ENCODE measurements at places on chromosomes 5 and 9.

DNA sequence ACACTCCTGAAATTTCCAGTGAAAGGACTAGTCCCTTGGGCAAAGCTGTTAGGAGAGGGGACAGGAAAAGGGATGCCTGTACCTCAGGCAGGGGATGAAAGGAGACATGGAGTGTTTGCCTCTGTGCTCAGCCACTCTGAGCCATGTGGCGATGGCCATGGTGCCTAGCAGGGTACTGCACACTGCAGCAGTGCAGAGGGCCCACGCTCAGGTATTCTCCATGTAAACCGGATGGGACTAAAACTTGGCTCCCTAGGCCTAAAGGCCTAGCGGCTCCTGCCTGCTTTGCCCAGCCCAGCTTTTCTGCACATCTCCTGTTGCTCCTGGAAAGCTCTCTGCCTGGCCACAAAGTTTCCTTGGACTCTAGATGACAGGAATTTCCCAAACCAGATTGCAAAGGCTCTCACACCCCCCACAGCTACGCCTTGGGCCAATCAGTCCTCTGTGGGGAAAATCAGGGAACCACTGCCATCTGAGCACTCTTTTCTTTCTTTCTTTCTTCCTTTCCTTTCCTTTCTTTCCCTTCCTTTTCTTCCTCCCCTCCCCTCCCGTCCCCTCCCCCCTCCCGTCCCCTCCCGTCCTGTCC, 44.3 kb downstream of the HABP4 start:
- DNase-seq: no peak

DNA sequence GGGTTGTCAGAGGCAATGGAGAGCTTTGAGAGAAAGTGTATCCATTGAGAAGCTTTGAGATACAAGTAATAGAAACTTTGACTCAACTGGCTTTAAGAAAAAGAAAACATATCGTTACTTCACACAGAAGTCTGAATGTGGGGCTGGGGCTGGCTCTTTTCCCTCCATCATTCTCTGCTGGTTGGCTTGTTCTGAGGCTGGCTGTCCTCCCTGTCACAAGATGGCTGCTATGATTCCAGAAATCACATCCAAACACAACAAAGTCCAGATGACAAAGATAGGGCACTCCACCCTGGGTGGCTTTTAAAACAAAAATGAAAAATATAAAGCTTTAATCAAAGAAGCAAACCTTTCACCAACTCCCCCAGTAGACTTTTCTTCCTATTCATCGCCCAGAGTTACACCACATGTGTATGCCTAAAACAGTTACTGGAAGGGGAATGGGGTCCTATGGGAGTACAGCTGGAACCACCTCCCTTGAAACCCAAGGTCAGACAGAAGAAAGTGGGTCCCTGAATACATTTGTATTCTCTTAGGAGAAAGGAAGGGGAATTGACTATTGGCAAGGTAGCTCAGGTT, 284.3 kb downstream of the GAS1 start:
- no peak for DNase-seq

DNA sequence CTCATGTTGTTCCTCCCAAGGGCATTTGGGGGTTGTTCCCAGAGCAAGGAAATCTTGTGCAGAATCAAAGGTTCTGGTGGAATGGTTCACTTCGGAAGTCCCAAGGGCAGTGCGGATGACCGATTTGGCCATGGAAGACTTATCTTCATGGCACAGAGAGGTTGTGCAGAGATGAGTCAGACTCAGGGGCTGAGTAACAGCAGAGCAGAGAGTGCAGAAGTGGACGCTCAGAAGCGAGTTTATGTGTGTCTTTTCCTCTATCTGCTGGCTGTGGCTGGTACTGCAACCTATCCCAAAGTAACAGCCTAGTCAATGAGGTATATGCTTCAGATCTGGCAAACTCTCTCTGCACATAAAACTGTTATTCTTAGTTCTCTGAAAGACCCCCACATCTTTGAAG, 118.1 kb downstream of the DPYSL3 start:
- no peak for DNase-seq

DNA sequence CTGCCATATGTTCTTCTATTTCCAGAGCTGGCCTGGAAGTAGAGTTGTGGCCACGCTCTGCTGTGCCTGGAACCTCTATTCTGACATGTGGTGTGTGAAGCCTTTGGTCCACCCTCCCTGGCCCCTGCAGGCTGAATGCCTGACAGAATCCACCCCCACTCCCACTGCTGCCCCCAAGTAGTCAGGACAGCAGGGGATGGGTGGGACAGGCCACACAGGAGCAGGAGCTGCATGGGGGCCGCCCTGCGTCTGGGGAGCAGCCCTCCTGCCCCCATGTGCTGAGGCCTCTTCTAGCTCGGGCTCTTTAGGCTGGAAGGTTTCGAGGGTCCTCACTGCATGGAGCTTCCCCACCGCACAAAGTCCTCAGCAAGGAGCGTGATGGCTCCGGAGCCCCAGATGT, 32.6 kb upstream of the IRX4 start:
- no peak for DNase-seq

DNA sequence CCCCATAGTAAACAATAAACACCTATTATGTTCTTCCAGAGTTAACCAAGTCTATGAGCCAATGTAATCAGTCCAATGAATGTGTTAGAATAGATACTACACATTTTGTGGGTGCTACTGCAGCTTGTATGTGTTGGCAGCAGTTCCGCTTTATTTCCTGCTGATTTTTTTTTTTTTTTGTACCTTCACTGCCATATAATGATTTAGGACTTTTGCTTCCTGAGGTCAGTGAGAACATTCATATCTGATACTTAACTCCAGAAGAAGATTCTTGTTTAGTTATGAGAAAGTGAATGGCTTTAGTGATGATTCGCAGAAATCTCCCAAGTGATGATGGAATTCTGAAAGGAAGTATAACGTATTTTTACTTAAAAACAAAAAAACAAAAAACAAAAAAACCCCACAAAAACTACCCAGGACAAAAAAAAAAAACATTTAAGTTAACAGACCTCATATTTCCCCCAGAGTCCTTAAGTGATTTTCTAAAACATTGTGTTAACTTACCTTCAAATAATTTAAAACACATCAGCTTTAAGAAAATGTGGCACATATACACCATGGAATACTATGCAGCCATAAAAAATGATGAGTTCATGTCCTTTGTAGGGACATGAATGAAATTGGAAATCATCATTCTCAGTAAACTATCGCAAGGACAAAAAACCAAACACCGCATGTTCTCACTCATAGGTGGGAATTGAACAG, 24.7 kb upstream of the LMNB1 start:
- no peak for DNase-seq

DNA sequence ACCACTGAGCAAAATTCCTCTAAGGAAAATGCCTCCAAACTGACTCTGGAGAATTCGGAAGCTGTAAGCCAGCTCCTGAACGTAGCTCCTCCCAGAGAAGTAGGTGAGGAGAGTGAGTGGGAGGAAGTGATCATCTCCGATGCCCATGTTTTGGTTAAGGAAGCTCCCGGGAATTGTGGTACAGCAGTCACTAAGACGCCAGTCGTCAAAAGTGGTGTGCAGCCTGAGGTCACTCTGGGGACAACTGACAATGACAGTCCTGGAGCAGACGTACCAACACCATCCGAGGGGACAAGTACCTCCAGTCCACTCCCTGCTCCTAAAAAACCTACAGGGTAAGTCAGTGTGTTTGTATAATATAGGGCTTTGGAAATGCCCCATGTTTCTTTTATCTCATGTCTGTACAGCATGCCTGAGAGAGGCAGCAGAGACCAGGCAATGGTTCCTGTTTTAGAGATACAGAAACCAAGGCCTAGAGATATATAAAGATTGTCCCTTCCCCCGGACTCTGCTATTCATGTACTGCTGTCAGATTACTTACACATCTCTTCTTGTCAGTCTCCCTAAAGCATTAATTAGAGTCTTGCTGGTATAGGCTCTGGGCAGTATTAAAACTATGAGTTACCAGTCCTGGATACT, 23.9 kb downstream of the HMGXB3 start:
- no peak for DNase-seq

DNA sequence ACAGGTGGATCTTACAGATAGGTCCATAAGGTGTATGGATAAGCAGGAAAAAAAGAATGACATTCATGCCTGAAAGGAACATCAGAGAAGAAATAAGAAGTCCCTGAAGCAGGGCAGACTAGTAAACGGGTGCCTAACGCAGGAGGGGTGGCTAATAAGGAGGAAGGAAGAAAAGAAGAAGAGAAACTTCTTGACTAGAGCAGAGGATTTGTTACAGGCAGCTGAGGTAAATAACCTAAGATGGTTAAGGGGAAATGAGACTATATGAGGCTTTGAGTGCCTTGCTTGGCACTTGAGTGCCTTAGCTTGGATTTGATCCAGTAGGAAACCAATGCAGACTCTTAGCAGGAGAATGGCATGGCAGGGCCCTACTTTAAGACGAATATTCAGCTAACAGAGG, 313.5 kb upstream of the PDE4D start:
- DNase-seq: no peak
